NCI-H345 (cell line): ENCODE measurements at places on chromosomes 6 and 20.
A peak's percentile ranks its signal among the peaks of the same experiment; 100 is the strongest.

DNA sequence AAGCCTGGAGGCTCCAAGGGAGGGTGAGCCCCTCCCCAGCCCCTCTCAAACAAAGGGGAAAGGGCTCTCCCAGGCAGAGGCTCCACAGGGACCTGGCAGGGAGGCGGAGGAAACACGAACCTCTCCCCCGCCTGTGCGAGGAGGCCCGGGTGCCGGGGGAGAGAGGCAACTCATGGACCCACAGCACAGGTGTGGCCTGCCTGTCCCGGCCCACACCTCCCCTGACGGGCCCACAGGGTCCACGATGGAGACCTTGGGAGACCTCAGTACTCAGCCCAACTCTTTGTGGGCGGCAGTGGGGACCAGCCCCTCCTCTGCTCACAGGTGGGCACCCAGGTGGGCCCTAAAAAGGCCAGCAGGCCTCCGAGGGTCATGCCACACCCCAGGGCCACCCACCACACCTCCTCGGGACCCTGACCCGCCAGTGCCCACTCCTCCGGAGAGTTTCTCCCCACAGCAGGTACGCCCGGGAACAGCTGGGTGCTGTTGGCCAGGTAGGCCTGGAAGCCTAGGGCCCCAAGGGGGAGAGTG lies 12.2 kb downstream of the LAMA5 start:
- peak; percentile 74 for DNase-seq

DNA sequence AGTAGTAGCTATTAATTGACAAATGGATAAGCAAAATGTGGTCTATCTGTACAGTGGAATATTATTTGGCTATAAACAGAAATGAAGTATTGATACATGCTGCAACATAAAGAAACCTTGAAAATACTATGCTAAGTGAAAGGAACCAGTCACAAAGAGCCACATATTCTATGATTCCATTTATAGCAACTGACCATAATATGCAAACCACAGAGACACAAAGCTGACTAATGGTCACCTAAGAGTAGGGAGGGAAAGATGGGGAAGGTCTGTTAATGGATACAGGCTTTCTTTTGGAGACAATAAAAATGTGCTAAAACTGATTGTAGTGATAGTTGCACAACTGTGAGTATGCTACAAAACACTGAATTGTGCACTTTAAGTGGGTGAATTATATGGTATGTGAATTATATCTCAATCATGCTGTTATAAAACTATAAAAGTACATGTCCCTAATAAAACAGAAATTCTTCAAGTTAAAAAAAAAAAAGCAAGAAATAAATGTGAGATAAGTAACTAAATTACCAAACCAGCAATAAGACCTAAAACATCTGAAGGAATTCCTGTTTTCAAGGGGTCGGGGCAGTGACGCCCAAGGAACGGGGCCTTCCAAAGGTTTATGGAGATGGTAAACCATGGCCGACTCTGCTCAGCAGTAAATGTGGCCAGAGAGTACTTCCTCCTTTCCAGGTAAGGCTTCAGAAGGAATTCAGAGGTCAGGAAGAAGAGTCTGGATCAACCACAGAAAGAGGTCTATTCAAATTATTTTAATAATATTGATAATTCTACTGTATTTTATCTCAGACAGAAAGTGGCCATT lies 75.4 kb downstream of the ARHGAP18 start:
- DNase-seq: no peak

DNA sequence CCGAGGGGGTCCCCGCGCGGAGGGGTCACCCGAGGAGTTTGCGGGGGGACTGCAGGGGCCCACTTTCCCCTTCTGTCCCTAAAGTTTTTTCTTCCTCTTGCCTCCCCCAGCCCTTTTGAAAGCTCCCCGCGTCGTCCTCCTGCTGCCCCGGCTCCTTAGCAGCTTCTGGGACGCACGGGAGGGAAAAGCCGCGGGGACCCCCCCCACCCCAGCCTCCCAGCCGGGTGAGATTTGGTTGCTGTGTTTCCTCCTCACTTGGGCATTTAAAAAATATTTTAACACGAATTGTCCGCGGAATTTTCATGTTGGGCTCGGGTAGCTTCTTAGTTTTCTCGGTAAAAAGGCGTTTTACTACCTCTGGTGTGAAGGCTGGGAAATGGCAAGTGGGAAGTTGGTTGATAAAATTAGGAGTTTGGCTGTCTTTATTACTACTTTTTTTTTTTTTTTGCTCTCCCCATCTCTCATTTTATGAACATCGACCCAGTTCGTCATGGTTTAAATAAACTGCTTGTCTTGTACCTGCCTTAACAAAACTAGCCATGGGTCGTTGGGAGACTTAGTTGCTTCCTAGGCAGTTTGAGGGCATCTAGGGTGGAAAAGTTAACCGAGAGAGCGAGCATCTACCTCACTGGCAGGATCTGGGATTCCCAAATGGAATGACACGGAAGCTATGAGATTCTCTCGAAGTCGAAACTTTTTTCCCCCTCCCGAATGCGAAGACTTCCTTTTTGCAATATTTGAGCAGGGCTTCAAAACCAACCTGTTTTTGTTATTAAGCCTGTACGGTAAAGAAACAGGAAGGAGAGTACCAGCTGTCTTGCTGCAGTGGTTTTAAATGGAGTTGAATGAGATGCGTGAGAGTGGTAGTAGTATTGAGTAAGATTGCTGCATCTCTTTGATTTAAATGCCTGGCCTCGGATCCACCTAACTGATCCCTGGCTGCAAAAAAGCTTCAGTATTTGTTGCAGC lies 868 bp downstream of the NCOA3 start:
- DNase-seq: peak; percentile 38

- DNase-seq: peak; percentile 80
Measured at GRCh38 chr6:150409576-150410066, 40.8 kb downstream of the IYD start.

- no peak for DNase-seq
Measured at GRCh38 chr6:142903812-142904211, 41.2 kb downstream of the HIVEP2 start.

GRCh38 chr20:39853636-39854035 lies 835.4 kb downstream of the MAFB start:
- DNase-seq: no peak
